Tibial artery (tissue), 4 donors: ENCODE measurements at places on chromosomes 16 and 17.

DNA sequence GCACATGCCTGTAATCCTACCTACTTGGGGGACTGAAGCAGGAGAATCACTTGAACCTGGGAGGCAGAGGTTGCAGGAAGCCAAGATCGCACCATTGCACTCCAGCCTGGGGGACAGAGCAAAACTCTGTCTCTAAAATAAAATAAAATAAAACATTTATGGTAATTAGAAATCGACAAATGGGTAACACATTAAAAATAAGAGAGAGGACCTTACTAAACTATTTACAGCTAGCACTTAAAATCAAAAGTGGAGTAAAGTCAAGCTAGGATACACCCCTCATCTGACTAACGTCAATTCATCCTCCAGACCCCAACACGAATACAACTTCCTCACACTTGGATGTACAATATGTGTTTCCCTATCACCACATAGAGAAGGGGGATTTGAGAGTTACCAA is 27.8 kb upstream of the RHOT1 start:
- no peak for DNase-seq

DNA sequence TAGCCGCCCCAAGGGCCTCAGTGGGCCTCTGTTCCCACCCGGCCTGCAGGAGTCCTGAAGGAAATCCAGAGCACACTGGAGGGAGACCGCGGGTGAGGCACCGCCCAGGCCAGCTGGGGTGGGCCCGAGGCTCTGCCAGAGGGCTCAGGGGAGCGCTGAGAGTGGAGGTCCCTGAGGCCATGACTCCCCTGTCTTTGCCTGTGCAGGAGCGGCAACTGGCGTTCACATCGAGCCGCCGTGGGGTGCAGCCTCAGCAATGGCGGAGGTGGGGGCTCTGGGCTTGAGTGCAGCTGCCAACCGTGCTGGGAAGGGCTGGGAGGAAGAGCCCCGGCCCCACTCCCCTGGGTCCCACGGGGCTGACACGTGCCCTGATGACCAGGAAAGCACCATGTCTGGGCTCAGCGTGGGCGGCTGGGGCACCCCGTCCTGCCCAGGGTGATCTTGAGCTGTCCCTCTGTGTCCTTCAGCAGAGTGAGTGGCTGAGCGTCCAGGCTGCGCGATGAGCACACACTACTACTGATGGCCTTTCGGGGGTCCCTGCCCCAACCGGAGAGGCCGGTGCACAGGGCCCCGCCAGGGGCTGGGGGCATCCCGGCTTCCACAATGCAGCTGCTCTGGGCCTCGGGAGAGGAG is 13.1 kb upstream of the MYO15B start:
- DNase-seq = no peak

GRCh38 chr16:54577651-54578128 is 291.1 kb upstream of the IRX3 start:
- no peak for DNase-seq

DNA sequence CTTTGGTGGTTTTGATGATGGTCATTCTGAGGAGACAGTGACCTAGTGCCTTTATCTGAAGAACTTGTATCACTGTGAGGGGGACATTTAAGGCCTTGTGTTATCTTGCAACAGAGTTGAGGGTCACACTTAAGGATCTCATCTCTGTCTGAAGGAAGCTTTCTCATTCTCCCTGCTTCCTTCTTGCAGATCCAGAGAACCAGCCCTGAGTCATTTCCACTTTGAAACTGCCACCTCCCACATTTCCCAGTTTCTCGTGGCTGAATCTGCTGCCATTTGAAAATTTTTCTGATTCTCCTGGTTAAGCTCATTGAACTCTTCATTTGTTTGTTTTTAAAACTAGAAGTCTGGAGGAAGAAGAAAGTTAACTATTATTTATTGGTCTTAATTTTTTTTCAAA is 190.2 kb upstream of the CDH11 start:
- DNase-seq = no peak

DNA sequence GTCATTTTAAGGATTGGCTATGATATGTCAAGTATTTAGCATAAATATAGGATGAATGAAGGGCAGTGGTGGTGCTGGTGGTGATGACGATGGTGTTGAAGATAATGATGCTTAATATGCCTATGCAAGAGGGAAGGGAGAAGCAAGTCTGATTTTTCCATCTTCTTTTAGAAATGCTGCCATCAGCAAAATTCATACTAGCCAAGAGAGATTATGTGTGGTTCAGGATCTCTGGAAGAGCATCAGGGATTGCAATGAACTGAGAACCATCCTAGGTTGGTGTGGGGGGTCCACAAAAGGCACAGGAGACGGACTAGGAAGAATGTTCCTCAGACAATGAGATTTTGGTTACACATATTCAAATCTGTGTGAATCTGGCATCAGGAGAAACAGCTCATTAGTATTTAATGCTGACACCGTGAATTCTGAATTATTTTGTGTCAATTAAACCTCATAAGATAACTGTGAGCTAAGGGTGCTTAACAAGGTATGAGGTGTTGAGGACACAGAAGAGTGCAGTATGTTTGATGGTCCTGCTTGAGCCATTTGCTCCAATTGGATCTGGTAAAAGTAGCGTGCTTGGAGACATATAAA is 1120.8 kb upstream of the GOT2 start:
- DNase-seq = no peak

DNA sequence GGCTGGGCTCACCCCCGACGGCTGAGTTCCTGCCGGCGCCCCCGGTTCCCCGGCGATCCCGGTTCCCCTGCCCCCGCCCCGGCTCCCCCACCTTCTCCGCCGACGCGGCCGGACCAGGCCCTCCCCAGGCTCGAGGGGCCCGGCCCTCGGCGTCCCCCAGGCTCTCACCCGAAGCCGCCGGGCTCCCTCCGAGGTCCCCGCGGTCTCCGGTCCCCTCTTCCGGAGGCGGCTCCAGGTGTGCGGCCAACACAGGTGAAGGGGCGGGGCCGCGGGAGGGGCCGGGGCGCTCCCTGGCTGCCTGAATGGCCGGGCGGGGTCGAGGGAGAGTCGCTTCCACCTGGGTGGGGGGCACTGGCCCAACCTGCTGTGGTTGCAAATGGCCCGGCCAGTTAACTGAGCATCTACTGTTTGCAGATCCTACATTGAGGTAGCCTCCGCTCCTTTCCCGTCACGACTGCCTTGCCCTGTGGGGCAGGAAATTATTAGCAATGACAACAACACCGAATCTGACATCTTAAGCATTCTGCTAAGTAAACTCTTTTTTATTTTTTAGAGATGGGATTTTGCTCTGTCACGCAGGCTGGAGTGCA is at the start of gene BICDL2:
Gene BICDL2 (minus strand): TSS at position 219 of the 590 bp plus-strand sequence. CDS start 1,448 bp downstream, outside the sequence.
- DNase-seq = no peak

DNA sequence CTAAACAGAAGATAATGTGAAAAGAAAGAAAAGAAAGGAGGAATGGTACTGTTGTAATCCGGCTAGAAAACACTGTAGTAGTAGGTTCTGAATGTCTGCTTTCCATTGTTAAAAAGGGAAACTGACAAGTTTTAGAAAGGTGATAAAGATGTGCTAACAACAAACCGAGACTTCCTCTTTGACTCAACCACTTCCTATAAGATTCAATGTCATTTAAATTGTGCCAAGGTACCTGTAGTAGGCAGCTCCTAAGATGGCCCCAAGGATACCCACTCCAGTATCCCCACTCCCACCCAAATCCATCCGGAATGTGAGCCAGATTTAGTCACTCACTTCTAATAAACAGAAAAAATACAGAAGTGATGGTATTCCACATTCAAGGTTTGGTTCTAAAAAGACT is 31.2 kb downstream of the XYLT1 start:
- no peak for DNase-seq

DNA sequence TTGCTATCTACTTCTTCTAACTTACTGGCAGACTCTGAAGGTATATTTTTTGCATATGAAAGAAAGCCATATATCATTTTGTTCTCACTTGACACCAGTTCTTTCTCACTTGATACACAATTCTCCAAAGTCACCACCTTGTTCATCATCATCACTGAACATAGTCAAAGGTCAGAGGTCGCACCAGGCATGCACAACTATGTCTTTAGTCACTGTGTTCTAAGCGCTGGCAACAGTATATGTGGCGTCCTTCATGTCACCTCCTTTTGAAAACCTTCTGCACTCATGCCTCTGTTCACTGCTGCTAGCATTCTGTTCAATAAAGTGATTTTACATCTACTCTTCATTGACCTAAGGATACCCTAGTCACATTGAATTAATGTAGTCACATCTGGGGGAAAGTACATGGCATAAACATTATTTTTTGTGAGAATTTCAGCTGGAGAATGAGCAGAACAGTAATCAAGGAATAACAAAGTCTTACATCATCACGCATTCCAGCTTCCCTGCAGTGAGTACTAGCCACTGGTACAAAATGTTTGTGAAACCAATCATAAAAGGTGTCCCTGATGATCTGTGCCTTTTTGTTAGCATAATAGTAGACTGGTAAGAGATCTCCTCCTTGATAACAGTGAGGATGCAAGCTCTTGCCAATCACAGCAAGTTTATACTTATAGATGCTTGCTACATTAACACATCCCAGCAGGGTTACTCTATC is 20.5 kb upstream of the TBX4 start:
- no peak for DNase-seq

- DNase-seq = no peak
These were observed 594 bp upstream of the TGFB1I1 start for GRCh38 chr16:31471241-31471874.

DNA sequence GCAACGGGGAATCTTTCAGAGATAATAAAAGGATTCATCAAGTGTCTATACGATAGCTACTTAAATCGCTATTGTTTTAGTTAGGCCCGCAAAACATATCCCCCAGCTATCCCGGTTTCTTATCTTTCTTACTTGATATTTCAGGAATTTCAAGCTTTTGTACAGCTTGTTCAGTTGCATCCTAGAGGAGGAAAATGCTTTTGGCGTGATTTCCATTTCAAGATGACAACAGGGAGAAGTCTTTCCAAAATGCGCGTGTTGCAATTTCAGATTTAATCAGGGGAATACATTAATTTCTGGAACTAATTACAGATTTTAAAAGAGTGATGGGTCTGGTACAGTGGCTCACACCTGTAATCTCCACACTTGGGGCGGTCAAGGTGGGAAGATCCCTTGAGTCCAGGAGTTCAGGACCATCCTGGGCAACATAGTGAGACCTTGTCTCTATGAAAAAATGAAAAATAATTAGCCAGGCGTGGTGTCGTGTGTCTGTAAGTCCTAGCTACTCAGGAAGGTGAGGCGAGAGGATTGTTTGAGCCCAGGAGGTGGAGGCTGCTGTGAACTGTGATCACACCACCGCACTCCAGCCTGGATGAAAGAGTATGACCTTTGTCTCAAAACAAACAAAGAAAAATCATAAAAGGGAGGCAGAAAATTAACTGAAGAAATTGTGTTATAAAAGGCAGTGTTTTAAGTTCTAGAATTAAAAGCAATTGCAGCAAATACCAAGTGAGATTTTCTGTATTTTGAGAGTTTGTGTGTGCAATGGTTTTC is 546.1 kb downstream of the MAF start:
- no peak for DNase-seq

- DNase-seq = no peak
These were observed 33.1 kb downstream of the ZNF423 start for GRCh38 chr16:49822649-49823370.

GRCh38 chr16:3467921-3468320 is 24.4 kb downstream of the NAA60 start:
- DNase-seq = no peak

DNA sequence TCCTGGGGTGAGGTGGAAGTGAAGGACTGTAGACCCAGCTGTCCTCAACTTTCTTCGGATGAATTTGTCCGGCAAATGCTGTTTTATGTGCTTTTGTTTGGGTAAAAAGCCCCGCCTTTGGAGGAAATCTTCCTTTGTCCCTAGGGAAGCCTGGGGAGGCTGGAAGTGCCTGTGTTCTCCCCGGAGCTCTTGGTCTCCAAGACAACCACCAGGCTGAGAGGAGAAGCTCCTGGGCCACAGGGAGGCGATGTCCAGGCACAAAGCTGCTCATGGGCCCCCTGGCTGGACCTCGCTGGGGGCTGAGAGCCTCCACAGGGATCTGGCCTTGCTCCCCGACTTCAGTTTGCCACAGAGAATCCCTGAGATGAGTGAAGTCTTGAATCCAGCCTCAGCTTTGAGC is 293.1 kb upstream of the N4BP1 start:
- no peak for DNase-seq

DNA sequence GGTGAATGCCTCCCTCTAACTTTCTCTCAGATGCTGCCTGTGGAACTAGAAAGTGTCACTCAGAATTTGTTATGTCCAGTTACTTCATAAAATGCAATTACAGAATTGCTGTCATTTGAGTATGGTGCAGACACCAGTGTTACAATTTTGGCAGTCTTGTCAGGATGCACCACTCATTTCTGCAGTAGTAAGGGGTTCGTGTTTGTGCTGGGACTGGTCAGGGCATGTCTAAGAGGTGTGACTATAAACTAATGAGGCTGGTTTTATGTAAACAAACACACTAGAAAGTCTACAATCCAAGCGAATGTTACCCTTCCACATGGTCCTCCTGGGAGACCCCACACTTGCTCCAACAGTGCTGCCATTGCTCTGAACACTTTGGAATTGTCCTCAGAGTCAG is 206.2 kb downstream of the ANKFN1 start:
- DNase-seq = no peak

- DNase-seq = no peak
These were observed 31.4 kb upstream of the SPNS2 start for GRCh38 chr17:4467287-4467686.

DNA sequence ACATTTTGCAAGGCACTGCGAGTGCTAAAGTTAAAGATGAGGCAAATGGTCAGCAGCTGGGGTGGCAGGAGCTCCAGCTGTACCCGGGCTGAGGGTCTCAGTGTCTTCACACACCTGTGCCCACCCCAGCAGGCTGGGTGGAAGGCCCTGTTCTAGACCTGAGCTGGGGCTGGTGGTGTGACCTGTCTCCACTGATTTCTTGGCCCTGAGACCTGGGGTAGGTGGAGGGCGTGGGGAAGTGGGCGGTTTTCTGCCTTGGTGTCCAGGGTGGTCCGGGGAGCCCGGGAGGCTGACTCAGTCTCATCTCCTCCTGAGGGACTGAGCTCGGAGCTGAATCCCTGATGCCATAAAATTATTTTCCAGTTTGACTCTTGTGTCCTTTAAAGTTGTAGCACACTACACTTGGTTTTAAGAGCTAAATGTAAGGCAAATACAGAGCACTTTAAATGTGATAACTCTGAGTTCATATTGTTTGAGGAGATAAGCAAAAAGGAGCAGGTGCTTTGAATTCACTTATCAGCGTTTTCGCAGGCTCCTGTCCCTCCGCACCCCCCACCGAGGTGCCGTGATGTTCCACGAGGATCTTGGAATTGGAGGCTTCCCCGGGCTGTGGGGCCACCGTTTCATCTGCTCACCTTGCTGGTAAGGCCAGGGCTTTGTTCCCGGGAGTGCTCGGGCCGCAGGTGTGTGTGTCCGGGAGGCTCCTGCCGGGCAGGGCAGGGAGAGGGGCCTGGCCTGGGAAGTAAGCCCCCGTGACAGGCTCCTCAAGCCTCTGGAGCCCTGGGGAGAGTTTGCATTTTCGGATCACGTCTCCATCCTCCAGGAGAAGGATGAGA is 117.0 kb downstream of the AATF start:
- no peak for DNase-seq
